ENCODE measurements at places on chromosomes 11 and 22. TPM values are rescaled to one million over a fixed set of nuclear protein-coding genes. Genes with fewer than 3 reads are reported as not detected.

MPEG1 gene
- total RNA-seq, result 0.70 TPM

BAIAP2L2 gene
- 0.39 TPM for total RNA-seq

DNA sequence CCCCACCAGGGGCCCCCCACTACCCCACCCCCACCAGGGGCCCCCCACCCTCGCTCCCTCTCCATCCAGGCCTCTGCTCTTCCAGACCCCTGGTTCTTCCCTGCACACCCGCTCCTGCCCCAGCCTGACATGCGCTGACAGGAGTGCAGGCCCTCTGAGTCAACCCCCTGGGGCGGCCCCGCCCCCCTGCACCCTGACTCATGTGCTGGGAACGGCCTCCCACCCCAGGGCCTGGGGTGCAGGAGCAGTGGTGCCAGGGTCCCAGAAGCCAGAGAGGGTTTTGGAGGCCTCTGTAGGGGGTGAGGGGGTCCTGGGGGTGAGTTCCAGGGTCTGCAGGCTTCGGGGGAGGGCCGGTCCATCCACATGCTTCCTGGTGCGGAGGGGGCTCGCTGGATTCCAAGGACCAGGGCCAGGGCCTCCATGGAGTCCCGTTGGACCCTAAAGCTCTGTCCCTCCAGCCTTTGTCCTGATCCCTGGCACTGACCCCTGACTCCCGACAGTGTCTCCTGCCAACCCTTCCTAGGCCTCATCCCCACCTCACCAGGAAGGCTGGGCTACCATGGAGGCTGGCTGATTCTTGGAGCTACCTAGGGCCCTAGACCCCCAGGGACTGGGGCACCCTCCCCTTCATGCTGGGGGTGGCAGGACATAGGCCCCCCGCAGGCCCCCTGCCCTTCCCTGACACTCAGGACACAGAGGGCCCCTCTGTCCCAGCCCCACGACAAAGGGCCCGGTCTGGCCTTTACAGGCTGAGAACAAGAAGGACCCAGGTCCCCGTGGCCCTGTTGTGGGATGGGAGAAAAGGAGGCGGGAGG is 583 bp upstream of the PKP3 start:
- no peaks in the 10 kb centered on the region for H3K27me3 ChIP-seq
- no peaks in the 10 kb centered on the region for H3K36me3 ChIP-seq
- H3K4me1 ChIP-seq, result no peaks in the 10 kb centered on the region
- H3K4me3 ChIP-seq, result no peak overlapping the region

DNA sequence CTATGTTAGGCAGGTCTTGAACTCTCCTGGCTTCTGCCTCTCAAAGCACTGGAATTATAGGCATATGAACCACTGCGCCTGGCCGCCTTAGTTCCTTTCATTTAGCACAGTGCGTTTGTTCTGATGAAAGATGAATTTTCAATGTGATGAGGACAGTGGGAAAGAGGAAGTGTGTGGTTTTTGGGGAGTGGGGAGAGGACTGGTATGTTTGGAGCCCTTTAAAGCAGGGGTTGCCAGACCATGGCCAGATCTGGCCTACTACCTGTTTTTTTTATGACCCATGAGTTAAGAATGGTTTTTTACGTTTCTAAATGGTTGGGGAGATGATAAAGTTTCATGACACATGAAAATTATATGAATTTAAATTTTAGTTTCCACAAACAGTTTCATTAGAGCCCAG is 12.5 kb downstream of the ATXN10 start:
- no peak overlapping the region for H3K27ac ChIP-seq
- peaks cover 10% of the 10 kb centered on the region for H3K4me1 ChIP-seq
- H3K4me3 ChIP-seq, result no peak overlapping the region
- H3K27me3 ChIP-seq, result no peaks in the 10 kb centered on the region
- peaks cover 4% of the 10 kb centered on the region for H3K36me3 ChIP-seq

- peaks cover 4% of the 10 kb centered on the region for H3K27me3 ChIP-seq
- H3K36me3 ChIP-seq, result no peaks in the 10 kb centered on the region
- no peak for DNase-seq
Observed at GRCh38 chr11:30445056-30445455, 122.2 kb downstream of the ARL14EP start.

DNA sequence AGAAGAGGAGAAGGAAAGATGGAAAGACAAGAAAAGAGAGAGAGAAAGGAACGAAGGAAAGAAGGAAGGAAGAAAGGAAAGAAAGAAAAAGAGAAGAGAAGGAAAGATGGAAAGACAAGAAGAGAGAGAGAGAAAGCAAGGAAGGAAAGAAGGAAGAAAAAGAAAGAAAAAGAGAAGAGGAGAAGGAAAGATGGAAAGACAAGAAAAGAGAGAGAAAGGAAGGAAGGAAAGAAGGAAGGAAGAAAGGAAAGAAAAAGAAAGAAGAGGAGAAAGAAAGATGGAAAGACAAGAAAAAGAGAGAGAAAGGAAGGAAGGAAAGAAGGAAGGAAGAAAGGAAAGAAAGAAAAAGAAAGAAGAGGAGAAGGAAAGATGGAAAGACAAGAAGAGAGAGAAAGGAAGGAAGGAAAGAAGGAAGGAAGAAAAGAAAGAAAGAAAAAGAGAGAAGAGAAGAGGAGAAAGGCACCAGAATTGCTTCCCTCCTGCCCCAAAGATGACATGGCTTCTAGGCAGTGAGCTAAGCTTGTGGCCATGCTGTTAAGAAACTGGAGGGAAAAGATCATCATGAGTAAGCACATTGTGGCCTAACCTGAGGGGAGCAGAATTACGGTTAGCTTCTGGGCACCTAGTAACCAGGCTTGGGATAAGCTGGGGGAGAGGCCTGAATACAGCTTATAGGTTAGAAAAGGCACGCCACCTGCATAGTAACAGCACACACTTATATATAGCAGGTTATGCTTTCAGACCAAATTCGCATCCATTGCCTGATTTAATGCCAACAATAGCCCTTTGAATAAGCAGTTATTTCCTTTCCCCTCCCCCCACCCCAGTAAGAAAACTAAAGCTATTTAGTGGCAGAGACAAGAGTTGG is 2.3 kb upstream of the ST3GAL4 start:
- H3K27me3 ChIP-seq, result no peaks in the 10 kb centered on the region
- H3K27ac ChIP-seq, result peak overlapping the region; percentile 5
- peak overlapping the region; percentile 56 for H3K4me3 ChIP-seq
- DNase-seq, result no peak
- H3K36me3 ChIP-seq, result peaks cover 18% of the 10 kb centered on the region

SPON1 gene
- total RNA-seq, result 1.0 TPM

- peaks cover 27% of the 10 kb centered on the region for H3K4me1 ChIP-seq
- H3K27me3 ChIP-seq, result peaks cover 3% of the 10 kb centered on the region
- H3K36me3 ChIP-seq, result peaks cover 22% of the 10 kb centered on the region
- DNase-seq, result peak; percentile 86
- H3K27ac ChIP-seq, result peak overlapping the region; percentile 89
- peak overlapping the region; percentile 94 for H3K4me3 ChIP-seq
Observed at GRCh38 chr11:65899356-65900124, 648 bp downstream of the FOSL1 start.

DNA sequence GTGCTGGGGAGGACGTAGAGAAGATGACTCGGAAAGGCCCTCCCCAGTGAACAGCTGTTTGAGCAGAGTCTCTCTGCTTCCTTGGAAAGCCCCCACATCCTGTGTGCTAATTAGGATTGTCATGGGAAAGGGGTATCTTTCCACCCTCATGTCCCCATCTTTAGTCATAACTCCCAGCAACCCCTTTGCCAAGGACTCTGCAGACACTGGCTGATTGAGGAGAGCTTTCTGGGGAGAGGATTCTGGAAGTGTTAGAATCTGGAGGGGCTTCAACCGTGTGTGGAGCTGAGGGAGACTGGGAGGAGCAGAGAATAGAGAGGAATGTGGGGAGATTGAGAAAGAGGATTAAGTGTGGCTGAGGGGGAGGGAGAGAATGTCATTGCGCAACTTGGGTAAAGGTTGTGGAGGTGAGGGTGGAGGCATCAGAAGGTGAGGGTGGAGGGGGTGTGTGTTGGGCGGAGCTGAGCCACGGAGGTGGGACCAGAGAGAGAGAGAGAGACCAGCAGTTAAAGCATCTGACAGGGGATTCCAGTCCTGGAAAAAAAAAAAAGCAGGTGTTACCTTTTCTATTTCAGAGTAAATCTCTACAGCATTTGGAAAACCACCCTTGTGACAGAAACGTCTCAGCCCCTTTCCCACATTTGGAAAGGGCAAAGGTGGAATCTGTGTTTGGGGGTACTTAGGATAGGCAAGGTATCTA is 2.2 kb downstream of the DTX4 start:
- no peaks in the 10 kb centered on the region for H3K36me3 ChIP-seq
- H3K4me3 ChIP-seq, result no peak overlapping the region
- H3K27me3 ChIP-seq, result peaks cover 32% of the 10 kb centered on the region
- no peak for DNase-seq
- H3K27ac ChIP-seq, result no peak overlapping the region

- no peak overlapping the region for H3K27ac ChIP-seq
- no peaks in the 10 kb centered on the region for H3K4me1 ChIP-seq
- no peak overlapping the region for H3K4me3 ChIP-seq
- no peak for DNase-seq
- no peaks in the 10 kb centered on the region for H3K27me3 ChIP-seq
Observed at GRCh38 chr11:43802509-43802908, 78.1 kb upstream of the ALKBH3 start.

DNA sequence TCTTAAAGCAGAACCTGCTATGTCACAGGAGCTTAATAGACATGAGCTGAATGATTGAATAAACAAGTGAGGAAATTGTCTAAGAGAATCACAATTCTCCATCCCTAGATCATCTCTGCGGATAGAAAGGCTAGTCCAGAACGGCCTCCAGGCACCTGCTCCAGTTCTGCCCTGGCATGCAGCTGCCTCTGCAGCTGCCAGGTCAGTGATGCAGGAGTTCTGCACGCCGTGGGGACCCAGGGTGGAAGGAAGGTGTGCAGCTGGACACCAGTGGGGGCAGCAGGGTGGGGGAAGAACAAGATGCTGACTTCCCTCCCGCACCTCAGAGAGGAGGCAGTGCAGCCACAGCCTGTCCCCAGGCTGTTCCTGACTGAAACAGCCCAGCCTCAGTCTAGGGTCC is 192.1 kb upstream of the NCAM1 start:
- no peak overlapping the region for H3K27ac ChIP-seq
- H3K4me1 ChIP-seq, result no peaks in the 10 kb centered on the region
- H3K4me3 ChIP-seq, result no peak overlapping the region
- no peak for DNase-seq

GNAZ gene
- total RNA-seq, result 0.54 TPM

GRCh38 chr11:6410695-6411430 is 8.0 kb downstream of the APBB1 start:
- H3K36me3 ChIP-seq, result no peaks in the 10 kb centered on the region
- H3K4me3 ChIP-seq, result no peak overlapping the region
- peaks cover 44% of the 10 kb centered on the region for H3K4me1 ChIP-seq
- no peak overlapping the region for H3K27ac ChIP-seq
- DNase-seq, result no peak
- no peaks in the 10 kb centered on the region for H3K27me3 ChIP-seq
